ENCODE measurements at places on chromosomes 11 and 22. TPM values are rescaled to one million over a fixed set of nuclear protein-coding genes. Genes with fewer than 3 reads are reported as not detected.

- no peak for DNase-seq
Measured at GRCh38 chr22:49025791-49026493, 801.7 kb downstream of the BRD1 start.

DNA sequence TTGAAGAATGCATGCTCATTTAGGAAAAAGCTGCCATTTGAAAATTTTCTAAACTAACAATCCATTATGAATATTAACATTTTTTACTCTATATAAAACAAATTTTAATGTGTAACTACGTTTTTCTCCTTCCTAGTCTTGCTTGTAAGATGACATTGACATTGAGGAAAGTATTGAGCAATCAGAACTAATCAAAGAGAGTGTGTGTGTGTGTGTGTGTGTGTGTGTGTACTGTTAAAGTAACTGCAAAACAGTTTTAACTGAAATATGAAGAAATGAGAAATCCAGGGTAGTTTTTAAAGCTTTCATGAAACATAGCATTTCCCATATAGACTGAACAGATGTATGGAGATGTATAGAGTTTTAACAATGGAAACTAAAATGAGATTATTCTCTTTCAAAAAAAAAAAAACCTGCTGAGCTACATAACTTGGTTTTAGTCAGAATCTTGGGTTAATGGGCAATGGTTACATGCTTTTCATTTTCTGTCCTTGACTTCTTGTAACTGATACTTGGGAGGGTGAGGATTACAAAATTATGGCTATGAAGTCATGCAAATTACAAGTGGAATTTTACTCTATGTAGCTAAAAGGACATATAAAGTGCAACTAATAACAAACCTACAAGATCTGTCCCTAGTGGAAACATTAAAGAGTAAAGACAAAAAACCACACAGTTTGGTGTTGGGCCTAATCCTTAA lies 2.0 kb downstream of the PDGFD start:
- DNase-seq: no peak

LMO2 gene
- 5.8 TPM for total RNA-seq

DNA sequence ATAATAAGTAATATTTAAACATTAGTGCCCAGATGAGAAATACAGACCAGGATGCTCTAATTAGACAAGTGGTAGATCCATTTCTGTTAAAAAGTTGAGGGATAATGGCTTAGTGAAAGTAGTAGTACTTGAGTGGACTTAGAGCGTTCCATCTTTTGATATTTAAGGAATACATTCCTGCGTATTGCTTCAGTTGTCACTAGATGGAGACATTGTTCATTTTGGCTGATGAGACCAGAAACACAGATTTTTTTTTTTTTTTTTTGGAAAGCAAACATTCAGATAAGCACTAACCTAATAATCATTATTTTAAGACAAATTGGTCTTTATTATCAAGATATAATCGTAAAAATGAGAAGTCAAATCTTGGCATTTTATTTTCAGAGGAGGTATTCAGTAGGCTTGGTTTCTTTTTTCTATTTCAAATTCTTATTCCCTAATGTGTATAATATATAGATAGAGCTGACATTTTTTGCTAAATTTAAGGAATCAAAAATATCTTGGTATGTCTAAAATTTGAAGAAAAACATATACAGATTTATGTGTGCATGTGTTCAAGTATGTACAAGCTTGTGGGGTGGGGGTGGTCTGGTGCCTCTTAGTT lies 92.9 kb downstream of the DYNC2H1 start:
- no peak for DNase-seq

UPK2 gene
- total RNA-seq: not detected

TRPM5 gene
- total RNA-seq: not detected

GRCh38 chr11:28632338-28632737 lies 524.1 kb downstream of the METTL15 start:
- no peak for DNase-seq

- DNase-seq: no peak
Measured at GRCh38 chr11:36142439-36142838, 146.8 kb downstream of the COMMD9 start.

DNA sequence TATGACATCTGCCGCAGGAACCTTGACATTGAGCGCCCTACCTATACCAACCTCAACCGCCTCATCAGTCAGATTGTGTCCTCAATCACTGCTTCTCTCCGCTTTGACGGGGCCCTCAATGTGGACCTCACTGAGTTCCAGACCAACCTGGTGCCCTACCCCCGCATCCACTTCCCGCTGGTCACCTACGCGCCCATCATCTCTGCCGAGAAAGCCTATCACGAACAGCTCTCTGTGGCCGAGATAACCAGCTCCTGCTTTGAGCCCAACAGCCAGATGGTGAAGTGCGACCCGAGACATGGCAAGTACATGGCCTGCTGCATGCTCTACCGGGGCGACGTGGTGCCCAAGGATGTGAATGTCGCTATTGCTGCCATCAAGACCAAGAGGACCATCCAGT lies 16.0 kb downstream of the TUBA8 start:
- no peak for DNase-seq

SLC25A18 gene
- 2.3 TPM for total RNA-seq

- no peak for DNase-seq
Measured at GRCh38 chr11:103453126-103453525, 343.9 kb downstream of the DYNC2H1 start.

DNA sequence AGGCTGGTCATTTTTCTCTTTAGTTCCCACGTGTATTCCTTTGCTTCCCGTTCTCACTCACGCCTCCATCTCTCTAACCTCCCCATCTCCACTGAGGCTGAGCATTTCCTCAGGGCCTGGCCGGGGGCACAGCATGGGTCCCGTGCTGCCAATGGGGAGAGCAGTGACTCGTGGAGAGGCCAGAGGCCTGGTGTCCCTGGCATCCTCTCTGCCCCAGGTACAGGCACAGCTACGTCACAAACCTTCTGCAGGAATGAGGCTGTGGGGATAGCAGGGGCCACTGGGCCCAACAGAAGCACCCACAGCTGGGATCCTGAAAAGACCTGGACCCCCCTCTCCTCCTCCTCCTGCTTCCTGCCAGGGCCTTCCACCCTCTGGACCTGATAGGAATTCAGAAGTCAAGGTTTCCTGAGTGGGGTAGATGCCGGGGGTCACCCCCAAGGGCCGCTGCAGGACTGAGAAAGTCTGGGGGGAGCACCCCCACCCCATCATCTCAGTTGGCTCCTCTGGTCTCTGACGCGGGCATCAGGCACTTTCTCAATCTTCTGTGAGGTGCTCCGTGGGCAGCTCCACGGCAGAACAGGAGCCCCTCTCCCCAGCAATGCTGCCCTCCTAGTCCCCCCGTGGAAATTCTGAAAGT lies 11.8 kb downstream of the PNPLA5 start:
- DNase-seq: no peak

DNA sequence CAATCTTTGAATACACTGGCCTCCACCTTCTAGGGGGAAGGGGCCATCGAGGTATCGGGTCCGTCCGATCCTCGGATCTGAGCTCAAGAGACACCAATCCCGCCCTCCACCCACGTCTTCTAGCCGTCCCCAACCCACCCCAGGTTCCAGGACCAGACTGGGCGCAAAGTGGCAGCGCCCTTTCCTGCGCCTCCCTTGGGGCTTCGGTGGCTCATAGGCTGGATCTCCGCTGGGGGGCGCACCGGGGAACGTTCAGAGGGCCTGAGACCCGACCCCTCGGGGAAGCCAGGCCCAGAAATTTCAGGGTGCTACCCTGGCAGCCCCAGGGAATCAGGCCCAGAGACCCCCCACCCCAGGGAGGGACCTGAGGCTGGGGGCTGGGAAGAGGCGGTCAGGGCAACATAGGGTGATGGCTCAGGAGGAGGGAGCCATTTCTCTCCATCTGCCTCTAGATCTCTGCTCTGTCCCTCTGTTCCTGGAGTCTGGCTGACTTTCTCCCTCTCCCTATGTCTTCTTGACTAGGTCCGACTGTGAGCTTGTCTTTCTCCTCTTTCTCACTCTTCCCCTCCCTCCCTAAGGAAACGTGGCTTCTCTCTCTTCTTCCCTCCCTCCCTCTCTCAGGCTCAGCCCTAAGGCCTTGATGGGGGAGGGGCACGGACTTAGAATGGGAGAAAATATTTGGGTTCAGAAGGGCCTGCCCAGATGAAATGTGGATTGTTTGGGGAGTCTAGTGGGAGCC lies 1.1 kb downstream of the CREB3L1 start:
- DNase-seq: peak; percentile 92

DNA sequence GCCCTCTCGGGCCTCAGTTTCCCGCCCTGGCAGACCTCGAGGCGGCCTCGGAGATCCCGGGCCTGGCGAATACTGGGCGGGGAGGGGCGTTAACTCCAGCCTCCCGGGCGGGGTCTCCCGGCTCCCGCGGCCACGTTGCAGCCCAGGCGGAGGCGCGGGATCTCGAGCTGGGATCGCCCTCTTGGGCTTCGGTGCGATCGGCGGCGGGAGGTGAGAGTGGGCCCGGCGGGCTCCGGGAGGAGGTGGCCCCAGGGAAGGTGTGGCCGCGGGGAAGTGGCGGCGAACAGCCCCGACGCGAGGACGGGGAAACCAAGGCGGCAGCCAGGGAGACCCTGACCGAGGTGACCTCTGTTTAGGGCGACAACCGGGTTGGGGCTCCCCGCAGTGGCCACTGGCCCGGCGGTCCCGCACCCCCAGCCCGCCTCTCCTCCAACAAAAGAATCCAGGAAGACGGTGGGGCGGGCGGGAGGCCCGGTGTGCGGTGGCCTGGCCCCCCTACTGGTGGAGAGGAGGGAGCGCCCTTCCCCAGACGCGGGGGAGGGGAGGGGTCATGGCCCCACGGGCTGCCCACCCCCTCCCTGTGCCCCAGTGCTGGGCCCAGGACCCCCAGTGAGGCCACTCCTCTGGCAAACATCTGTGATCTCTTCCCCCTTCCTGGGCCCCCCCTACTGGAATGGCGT lies at the start of gene PHETA2:
TSS of gene PHETA2 (plus strand) at position 117 of the 680 bp plus-strand sequence. CDS start 3,046 bp downstream, outside the sequence.
- DNase-seq: peak; percentile 91

DNA sequence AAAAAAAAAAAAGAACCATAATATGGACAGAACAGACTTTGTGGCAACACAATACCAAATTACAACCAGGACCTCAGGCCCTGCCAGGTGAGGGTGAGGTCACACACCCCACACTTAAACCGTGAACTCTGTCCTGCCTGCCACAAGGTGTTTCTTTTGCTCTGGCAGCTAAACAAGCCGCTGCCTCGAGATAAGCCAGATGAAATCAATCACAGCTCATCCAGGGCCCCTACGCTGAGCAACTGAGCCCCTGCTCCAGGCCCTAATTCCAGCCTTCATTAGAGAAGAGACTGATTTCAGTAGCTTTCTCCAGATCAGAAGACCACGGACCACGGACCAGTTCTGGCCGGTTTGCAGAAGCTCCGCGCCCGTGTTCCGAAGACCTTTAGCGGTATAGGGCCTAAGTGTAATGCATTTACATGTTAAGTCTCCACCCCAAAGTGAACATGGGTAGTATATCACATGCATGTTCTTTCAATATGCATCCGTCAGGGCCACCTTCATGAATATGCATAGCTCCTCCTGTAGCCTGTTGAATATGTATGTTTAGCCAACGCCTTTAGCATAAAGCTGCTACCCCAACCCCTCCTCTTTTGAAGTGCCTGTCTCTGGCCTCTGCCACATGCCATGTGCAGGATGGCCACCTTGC lies 14.8 kb upstream of the RAC2 start:
- DNase-seq: no peak

SNX32 gene
- 0.56 TPM for total RNA-seq

OR52R1 gene
- not detected for total RNA-seq

DNA sequence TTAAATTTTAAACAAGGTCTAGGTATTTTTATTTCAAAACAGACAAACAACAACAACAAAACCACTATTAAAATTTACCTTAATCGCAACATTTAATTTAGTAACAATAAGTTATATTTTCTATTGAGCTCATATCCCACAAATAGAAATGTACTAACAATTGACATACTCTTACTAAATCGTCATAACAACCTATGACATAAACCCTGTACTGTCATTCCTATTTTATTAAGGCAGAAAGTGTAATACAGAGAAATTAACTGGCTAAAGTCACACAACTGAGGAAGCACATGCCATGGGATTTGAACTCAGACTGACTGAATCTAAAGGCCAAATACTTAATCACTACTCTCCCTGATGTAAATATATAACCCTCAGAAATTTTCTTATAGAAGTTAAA lies 3.0 kb downstream of the KIF18A start:
- no peak for DNase-seq

DNA sequence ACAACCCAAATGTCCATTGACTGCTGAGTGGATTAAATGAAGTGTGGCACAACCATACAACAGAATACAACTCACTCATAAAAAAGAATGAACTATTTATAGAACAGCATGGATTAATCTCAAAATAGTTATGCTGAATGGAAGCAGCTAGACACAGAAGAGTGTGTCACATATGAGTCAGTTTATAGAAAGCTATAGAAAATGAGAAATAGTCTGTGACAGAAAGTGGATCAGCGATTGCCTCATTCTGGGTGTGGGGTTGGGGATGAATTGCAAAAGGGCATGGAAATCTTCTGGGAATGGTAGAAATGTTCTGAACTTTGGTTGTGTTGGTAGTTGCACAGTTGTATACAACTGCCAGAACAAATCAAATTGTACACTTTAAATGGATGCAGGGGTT lies 37.4 kb downstream of the PRR5L start:
- DNase-seq: no peak

DNA sequence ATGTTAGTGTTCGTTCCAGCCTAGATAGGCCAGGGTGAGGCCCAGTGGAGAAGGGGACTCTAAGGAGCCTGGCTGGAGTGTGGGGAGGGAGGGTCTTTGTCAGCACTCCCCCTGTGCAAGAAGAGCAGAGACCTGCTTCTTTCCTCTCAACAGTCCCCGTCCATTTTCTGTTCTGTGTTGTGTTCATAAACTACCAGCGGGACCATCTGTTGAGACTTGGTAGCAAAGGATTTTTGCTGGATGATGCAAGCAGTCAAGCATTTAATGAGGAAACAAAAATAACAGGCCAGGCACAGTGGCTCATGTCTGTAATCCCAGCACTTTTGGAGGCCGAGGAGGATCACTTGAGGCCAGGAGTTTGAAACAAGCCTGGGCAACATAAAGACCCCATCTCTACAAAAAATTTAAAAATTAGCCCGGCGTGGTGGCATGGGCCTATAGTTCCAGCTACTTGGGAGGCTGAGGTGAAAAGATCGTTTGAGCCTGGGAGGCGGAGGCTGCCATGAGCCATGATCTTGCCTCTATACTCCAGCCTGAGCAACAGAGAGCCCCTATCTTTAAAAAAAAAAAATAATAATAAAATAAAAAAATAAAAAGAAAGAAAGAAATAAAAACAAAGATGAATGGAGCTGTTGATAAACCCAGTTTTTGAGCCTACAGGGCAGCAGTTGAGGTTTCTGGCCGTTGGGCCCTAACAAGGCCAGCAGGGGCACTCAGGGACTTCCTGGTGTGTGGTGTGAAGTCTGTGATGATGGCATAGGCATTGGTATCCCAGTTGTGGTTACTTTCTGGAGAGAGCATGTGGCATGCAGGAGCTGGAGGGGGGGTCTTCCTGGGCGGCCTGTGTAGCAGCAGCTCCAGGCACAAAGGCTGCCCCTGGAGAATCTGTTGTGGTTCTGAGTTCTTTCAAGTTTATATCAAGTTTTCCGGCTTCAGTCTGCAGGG lies 1.7 kb upstream of the TXNRD2 start:
- DNase-seq: no peak

DNA sequence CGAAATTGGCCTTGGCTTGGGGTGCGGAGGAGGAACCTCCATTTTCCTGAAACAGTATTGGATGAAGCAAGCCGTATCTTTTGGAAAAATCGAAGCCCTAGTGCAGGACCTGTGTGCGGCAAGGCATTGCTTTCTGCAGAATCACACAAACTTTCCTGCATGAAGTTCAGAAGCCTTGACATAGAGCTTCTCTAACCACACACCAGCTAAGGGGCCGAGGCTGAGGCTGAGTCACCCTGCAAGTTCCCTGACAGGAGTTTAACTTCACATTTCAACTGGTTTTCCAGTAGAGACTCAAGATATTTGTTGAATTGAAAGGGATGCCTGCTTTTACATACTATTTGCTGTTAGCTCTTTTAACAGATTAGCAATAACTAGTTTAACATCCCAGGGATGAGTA lies 67.8 kb downstream of the TCF20 start:
- no peak for DNase-seq
